Esophagus mucosa (tissue), 1 donor: ENCODE measurements at places on chromosomes 16 and 17. TPM values are rescaled to one million over a fixed set of nuclear protein-coding genes. Genes with fewer than 3 reads are reported as not detected.

The TOX3 gene
- 0.60 TPM for total RNA-seq

The MRPL58 gene
- total RNA-seq: 47.8 TPM

The VTN gene
- total RNA-seq: 0.60 TPM

The BAIAP3 gene
- 2.0 TPM for total RNA-seq

The PABPN1L gene
- not detected for total RNA-seq

The EIF3CL gene
- 81.2 TPM for total RNA-seq

The TVP23A gene
- not detected for total RNA-seq

The SEPTIN12 gene
- total RNA-seq: not detected

The BBS2 gene
- 35.3 TPM for total RNA-seq

The CLN3 gene
- 10.2 TPM for total RNA-seq

The NOG gene
- not detected for total RNA-seq

The DPEP2 gene
- total RNA-seq: 0.68 TPM

The SLX4 gene
- 4.0 TPM for total RNA-seq

The DNASE1L2 gene
- total RNA-seq: 0.12 TPM

The RAB37 gene
- total RNA-seq: 0.96 TPM

The SNRNP25 gene
- 18.8 TPM for total RNA-seq

The CEP95 gene
- 16.2 TPM for total RNA-seq

The KRTAP4-9 gene
- total RNA-seq: not detected

The EPX gene
- not detected for total RNA-seq

The SYNGR3 gene
- 0.16 TPM for total RNA-seq

The ABCC11 gene
- 0.40 TPM for total RNA-seq

The KRT20 gene
- total RNA-seq: 0.20 TPM

The MGAT5B gene
- total RNA-seq: 0.20 TPM

The CIITA gene
- 4.5 TPM for total RNA-seq

The ALDOA gene
- 1,863 TPM for total RNA-seq

The SLC2A4 gene
- 0.68 TPM for total RNA-seq

The NACA2 gene
- total RNA-seq: not detected

The ZSCAN10 gene
- total RNA-seq: not detected

The KRT15 gene
- 2,810 TPM for total RNA-seq

The ASGR1 gene
- total RNA-seq: 1.00 TPM

The KIF2B gene
- total RNA-seq: not detected

The CHST6 gene
- total RNA-seq: 4.6 TPM

The CES3 gene
- total RNA-seq: 1.1 TPM

The PLA2G10 gene
- not detected for total RNA-seq

The CCDC154 gene
- 0.12 TPM for total RNA-seq

The CCL2 gene
- total RNA-seq: 2.2 TPM

The MATCAP1 gene
- 7.8 TPM for total RNA-seq

The ZFHX3 gene
- 3.9 TPM for total RNA-seq

The KRT33B gene
- total RNA-seq: not detected

The TMEM220 gene
- total RNA-seq: 4.0 TPM

The SMIM36 gene
- not detected for total RNA-seq

The PRKCB gene
- total RNA-seq: 0.76 TPM

The SLC13A2 gene
- not detected for total RNA-seq

The CCL1 gene
- total RNA-seq: not detected

The GNG13 gene
- not detected for total RNA-seq

The PDILT gene
- total RNA-seq: not detected

The TLCD3B gene
- 0.20 TPM for total RNA-seq

The PIK3R6 gene
- total RNA-seq: 0.16 TPM

The ABCA5 gene
- 20.4 TPM for total RNA-seq

The CEP295NL gene
- 1.7 TPM for total RNA-seq
